ENCODE measurements at places on chromosomes 1 and 21. TPM values are rescaled to one million over a fixed set of nuclear protein-coding genes. Genes with fewer than 3 reads are reported as not detected.

ALDH4A1 gene
- 9.6 TPM for total RNA-seq

SNX7 gene
- 35.2 TPM for total RNA-seq

LMNA gene
- total RNA-seq, result 1,765 TPM

SPATA45 gene
- total RNA-seq, result not detected

MYOG gene
- not detected for total RNA-seq

SERTAD4 gene
- 0.33 TPM for total RNA-seq

LYPD8 gene
- not detected for total RNA-seq

RAB42 gene
- 3.2 TPM for total RNA-seq

SPATA21 gene
- total RNA-seq, result not detected

SLC44A5 gene
- 0.25 TPM for total RNA-seq

CFAP107 gene
- total RNA-seq, result 0.12 TPM

KRTAP12-2 gene
- total RNA-seq, result not detected

GJA4 gene
- not detected for total RNA-seq

BCAR3 gene
- total RNA-seq, result 53.7 TPM

MROH9 gene
- total RNA-seq, result under 0.01 TPM

ZFP69 gene
- 2.9 TPM for total RNA-seq

SLC1A7 gene
- 0.12 TPM for total RNA-seq

S100A3 gene
- total RNA-seq, result 2.2 TPM

AADACL3 gene
- total RNA-seq, result not detected

KCNE2 gene
- total RNA-seq, result not detected

MCOLN2 gene
- 2.7 TPM for total RNA-seq

FCGR3B gene
- not detected for total RNA-seq

GBP4 gene
- total RNA-seq, result 0.77 TPM

CSTB gene
- 8.7 TPM for total RNA-seq

HES2 gene
- under 0.01 TPM for total RNA-seq

KIF26B gene
- total RNA-seq, result 24.1 TPM

TOR1AIP2 gene
- 86.9 TPM for total RNA-seq

APOBEC4 gene
- not detected for total RNA-seq

ADGRL4 gene
- 3.7 TPM for total RNA-seq

FCRL1 gene
- not detected for total RNA-seq

SPRR2A gene
- total RNA-seq, result not detected

CGN gene
- 0.11 TPM for total RNA-seq

HAO2 gene
- total RNA-seq, result not detected

HHIPL2 gene
- total RNA-seq, result 0.25 TPM

EYA3 gene
- total RNA-seq, result 12.3 TPM

PODN gene
- 35.1 TPM for total RNA-seq

LCE3D gene
- not detected for total RNA-seq

MFN2 gene
- total RNA-seq, result 61.0 TPM

MDM4 gene
- 40.5 TPM for total RNA-seq

S100A14 gene
- total RNA-seq, result not detected

PRRX1 gene
- total RNA-seq, result 219 TPM

S100A5 gene
- total RNA-seq, result 0.66 TPM

IL22RA1 gene
- under 0.01 TPM for total RNA-seq

TLCD4 gene
- total RNA-seq, result 0.75 TPM

PTPN7 gene
- total RNA-seq, result under 0.01 TPM
